ENCODE measurements at places on chromosomes 11 and 22. TPM values are rescaled to one million over a fixed set of nuclear protein-coding genes. Genes with fewer than 3 reads are reported as not detected.

Gene OR5D16
- not detected for total RNA-seq

Gene GGT5
- total RNA-seq: 175 TPM

Gene FOSL1
- 143 TPM for total RNA-seq

- no peak for DNase-seq
Observed at GRCh38 chr22:45977003-45977411, at the start of gene WNT7B. Gene WNT7B, minus strand, starts transcription at chr22:45977162. Its CDS starts 408 bp downstream, at chr22:45976754.

DNA sequence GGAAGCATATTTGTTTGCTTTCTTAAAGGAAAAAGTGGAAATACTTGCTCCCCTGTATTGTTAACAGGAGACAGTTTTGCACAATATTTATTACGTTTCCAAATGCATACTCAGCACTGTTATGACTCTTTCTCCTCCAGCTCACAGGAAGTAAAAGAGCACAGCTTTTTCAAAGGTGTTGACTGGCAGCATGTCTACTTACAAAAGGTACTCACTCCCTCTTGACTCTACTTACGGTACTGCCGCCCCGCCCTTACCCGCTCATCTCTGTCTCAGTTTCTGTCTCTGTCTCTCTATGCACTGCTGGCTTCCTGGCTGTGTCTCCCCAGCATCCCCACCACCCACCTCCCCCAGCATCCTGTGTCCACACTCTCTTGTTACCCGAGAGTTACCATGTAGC is 32.2 kb upstream of the MYO18B start:
- no peak for DNase-seq

DNA sequence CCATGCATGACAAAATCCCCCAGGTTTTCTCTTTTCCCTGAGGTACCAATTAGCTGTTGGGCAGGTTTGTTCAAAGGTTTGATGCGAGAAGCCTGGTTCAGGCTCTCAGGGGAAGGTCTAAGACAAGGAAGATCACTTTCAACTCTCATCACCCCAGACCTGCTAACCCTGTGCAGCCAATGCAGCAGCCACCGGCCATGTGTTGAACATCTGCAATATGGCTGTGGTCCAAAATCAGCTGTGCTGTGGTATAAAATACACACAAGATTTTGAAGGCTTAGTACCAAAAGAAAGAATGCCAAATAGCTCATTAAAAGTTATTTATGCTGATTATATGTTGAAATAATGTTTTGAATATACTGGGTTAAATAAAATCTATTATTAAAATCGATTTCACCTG is 58.5 kb downstream of the SMCO4 start:
- DNase-seq: no peak

DNA sequence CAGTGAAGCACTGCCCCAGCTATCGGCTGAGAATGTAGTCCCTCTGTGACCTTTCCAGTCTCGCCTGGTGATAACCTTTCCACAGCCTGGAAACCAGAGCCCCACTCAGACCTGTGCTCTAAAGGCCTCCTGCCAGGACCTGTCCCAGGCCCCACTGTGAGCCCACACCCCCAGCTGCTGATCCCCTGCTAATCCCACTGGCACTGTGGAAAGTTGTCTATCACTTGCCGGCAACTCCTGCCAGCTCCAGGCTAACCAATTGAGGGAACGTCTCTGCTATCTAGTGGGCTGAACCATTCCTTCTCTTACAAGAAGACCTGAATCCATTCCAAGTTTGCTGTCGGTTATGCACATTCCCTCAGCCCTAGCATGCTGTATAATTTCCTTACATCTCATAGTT is 328.2 kb downstream of the FAM181B start:
- DNase-seq: no peak

DNA sequence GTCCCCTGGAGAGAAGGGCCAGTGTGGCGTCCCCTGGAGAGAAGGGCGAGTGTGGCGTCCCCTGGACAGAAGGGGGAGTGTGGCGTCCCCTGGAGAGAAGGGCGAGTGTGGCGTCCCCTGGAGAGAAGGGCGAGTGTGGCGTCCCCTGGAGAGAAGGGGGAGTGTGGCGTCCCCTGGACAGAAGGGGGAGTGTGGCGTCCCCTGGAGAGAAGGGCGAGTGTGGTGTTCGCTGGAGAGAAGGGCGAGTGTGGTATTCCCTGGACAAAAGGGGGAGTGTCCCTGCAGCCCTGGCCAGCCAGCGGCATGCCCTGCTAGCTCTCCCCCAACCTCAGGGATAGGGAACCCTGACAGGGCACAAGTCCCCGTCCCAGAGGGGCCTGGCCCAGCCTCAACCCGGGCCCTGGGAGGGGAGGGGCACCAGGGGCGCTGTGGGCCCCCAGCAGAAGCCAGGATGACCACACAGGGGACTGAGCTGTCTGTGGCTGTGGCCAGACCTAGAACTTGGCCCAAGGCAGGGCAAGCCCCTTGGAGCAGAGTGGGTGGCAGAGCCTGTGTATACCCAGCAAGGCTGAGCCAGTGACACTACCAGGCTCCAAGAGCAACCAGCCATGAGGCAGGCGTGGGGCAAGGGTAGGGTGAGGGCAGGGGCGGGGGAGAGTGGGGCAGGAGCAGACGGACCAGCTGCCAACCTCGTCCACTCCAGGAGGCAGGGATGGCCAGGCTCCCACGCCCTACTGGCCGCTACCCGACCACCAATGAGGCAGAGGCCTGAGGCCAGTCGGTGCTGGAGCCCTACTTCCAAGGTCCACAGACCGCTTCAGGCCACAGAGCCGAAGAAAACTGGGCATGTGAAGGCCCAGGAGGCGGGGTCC is 4.2 kb downstream of the HRAS start:
- no peak for DNase-seq

- no peak for DNase-seq
Observed at GRCh38 chr22:42419243-42419881, 12.8 kb downstream of the NFAM1 start.
